Stimulated activated memory B cell treated with anti-CD40 and anti-IgM and Interleukin-4, amounts not matched to agents 10 μg/mL and 1 μg/mL and 100 μg/mL, for 72 hours (primary cell): ENCODE measurements at places on chromosomes 3 and 15.

- no peak for ATAC-seq
These were observed 45.1 kb downstream of the NOX5 start for GRCh38 chr15:69059557-69059943.

DNA sequence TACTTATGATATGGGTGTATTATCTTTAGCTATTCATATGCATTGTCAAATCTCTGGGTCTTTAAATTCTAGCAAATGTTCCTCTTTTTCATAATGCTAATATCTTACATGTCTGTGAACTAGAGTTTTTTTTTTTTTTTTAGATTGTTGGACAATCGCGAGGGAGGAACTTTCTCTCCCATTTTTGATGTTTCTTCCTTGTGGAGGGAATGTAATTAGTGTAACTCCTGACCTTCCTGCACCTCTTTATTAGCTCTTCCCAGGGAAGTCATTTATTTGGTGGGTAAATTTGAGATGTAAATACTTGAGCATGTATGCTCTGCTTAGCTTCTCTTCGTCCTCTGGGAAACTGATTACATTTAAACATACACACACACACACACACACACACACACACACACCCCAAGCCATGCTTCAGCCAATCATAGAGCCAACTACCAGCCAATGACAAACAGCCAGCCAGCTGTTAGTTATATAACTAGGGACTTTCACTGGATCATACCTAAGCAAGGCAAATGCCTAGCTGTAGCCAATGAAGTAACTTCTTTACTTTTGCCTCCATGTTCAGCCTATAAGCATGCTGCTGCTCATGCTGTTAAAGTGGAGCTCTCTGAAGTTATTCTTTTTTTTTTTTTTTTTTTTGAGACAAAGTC is 8.3 kb upstream of the USP8 start:
- no peak for ATAC-seq

- ATAC-seq = no peak
These were observed 10.9 kb downstream of the RARB start for GRCh38 chr3:25438791-25439555.

DNA sequence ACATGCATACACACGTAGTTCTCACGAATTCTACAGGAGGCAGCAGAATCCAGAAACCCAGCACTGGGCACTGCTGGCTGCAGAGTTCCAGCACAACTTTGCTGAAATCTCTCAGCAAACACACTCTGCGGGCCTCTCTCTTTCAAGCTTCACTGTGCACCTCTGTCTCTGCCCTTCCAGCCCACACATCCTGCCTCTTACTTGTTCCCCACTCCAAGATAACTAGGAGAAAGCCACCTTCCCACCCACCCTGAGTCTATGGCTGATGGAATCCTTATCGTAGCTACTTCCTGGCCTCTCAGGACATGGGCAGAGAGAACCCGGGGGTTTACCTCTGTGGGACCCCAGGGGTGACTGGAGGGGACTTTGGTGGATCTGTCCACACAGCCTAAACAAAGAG is 11.9 kb downstream of the ANP32A start:
- no peak for ATAC-seq

DNA sequence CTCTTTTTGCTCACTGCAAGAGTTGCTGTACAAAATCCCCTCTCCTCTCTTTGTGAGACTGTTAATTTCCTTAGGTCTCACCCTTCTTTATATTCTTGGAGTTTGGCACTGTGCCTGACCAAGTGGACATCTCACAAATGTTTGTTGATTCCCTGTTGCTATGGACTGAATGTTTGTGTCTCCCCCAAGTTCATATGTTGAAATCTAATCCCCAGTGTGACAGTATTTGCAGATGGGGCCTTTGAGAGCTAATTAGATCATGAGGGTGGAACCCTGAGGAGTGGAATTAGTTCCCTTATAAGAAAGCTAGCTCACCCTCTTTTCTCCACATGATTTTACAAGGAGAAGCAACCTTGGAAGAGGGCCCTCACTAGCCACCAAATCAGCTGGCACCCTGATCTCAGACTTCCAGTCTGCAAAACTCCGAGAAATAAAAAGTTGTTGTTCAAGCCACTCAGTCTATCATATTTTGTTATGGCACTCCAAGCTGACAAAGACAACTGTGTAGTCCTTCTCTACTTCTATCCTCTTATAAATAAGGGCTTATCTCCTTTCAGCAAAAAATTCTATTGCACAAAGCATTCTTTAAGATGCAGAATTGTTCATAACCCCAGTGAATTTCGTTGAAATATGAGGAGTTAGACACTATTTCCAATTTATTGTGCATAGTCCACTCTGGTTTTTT is 65.5 kb upstream of the NPHP3 start:
- no peak for ATAC-seq
